Right kidney (tissue), 9 donors: ENCODE measurements at places on chromosomes 1 and 21.

DNA sequence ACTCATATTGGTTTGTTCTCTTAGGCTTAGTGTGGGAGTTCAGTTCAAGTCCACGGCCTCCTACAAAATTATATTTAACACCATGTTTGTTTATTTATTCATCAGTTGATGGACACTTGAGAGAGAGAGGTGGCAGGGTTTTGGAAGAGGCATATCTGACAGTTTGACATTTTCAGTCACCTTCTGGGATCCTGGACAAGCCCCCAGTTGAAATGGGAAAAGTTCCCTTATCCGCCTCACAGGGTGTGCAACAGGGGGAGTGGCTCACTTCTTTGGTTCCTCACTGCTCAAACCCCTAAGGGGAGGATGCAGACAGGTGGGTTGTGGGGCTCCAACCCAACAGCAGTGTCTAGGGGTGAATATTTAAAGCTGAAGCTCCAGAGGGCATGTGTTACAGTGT lies 52.3 kb upstream of the TNFSF18 start:
- no peak for DNase-seq

- DNase-seq, result no peak
Observed at GRCh38 chr1:167517535-167518330, 596 bp downstream of the CD247 start.

- no peak for DNase-seq
Observed at GRCh38 chr1:97920276-97920831, 480 bp downstream of the DPYD start.

- DNase-seq, result no peak
Observed at GRCh38 chr1:7418442-7419080, 352.5 kb upstream of the VAMP3 start.

DNA sequence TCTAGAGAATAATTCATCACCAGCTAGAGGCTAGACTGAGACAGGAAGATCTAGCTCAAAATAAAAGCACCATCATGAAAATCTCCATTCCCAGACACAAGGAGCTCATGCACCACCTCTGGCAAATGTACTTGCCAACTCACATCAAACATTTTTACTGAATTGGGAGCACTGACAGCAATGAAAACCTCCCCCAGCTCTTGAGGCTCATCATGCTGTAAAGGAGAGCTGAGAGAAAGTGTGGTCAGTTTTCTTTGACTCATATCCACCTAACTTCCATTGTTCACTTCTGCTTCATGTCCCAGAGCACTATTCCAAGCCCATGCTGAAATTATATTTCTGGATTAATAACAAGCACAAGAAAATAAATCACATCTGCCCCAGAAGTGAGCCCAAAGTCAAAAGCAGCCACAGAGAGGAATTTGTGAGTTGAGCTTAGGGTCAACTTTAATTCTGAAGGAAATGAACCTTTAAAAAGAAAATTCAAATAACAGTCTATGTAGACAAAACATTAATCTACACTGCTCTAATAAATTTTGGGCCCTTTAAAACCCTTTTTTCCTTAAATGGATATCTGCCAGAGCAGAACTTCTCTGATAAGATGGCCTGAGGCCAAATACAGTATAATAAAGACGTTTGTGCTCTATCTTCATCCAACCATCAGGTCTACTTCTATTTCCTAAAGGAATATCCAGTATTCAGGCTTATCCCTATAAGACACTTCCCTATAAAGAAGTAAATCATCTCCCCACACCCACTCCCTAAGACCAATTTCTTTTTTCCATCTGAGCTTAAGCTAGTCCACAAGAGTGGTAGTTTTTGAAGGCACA lies 85.9 kb upstream of the ADAM30 start:
- DNase-seq, result peak; percentile 50

DNA sequence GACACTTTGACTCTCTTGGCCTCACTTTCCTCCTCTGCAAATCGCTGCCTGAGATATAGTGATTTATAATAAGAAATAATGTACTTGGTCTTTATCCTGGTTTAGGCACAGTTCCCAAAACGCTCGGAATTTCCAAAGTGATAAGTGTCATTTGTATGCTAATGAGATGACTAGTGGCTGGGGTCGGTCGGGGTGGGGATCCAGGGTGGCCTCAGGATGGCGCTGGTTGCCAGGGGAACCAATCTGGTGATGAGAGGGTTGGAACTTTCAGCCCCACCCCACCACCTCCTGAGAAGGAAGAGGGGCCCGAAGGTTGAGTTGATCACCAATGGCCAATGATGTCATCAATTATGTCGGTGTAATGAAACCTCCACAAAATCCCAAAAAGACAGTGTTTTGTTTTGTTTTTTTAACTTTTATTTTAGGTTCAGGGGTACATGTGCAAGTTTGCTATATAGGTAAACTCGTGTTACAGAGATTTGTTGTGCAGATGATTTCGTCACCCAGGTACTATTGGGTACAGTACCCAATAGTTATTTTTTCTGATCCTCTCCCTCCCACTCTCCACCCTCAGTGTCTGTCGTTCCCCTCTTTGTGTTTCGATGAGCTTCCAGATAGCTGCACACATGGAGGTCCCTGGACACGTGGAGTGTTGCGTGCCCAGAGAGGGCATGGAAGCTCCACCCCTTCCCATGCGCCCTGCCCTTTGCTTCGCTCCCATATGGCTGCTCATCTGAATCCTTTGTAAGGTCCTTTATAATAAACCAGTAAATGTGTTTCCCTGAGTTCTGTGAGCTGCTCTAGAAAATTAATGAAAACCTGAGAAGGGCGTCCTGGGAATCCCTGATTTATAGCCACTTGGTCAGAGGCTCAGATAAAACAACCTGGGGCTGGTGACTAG lies 97.2 kb downstream of the KCNN3 start:
- DNase-seq, result no peak

- no peak for DNase-seq
Observed at GRCh38 chr1:38577937-38578270, 281.7 kb downstream of the RRAGC start.

DNA sequence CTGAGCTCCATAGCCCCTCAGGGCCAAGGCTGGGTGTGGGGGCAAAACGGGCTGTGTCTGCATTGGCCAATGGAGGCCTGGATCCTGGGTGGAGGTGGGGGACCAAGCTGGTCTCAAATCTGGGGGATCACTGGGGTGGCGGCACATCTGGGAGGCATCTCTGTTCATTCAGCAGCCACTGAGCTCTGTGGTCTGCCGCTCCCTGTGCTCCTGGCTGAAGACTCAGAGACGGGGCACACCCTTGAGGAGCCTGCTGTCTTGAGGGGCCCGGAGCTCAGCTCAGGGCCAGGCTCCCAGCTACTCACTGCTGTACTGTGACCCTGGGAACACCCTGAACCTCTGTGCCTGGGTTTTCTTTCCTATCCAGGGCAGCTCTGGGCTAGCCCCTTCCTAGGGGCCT lies 90.3 kb upstream of the WNT4 start:
- DNase-seq, result no peak

- no peak for DNase-seq
Observed at GRCh38 chr1:154481053-154481452, 21.0 kb upstream of the TDRD10 start.

DNA sequence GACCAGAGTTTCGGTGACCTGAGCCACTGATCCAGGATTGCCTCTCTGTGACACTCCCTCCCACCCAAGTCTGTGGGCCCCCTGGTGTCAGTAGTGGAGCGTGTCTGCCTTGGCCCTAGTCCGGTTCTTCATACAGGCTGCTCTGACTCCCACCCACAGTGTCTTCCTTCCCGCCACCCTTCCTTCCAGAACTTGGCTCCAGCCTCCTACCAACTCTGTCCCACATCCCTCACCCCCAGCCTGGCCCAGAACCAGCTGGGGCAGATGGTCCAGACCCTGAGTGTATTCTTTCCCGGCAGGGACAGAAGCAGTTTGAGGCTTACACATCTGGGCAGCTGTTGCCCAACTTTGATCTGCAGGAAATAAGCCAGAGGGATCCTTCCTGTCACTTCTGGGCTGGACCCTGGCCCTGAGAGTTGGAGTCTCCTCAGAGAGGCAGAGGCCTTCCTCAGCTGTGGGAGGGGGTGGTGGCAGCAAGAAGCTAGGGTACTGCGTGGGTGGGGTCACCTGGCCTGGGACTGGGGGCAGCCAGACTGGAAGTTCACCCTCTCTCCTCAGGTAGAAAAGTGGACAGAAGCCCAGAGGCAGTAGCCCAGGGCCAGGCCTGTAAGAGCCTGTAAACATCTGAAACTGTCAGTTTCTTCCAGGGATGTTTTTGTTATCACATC lies 43.1 kb upstream of the EPS8L3 start:
- DNase-seq, result no peak

GRCh38 chr1:45622524-45623394 lies 1.1 kb downstream of the CCDC17 start:
- DNase-seq, result peak; percentile 70

GRCh38 chr1:210292231-210292871 lies 36.4 kb upstream of the HHAT start:
- DNase-seq, result peak; percentile 77

DNA sequence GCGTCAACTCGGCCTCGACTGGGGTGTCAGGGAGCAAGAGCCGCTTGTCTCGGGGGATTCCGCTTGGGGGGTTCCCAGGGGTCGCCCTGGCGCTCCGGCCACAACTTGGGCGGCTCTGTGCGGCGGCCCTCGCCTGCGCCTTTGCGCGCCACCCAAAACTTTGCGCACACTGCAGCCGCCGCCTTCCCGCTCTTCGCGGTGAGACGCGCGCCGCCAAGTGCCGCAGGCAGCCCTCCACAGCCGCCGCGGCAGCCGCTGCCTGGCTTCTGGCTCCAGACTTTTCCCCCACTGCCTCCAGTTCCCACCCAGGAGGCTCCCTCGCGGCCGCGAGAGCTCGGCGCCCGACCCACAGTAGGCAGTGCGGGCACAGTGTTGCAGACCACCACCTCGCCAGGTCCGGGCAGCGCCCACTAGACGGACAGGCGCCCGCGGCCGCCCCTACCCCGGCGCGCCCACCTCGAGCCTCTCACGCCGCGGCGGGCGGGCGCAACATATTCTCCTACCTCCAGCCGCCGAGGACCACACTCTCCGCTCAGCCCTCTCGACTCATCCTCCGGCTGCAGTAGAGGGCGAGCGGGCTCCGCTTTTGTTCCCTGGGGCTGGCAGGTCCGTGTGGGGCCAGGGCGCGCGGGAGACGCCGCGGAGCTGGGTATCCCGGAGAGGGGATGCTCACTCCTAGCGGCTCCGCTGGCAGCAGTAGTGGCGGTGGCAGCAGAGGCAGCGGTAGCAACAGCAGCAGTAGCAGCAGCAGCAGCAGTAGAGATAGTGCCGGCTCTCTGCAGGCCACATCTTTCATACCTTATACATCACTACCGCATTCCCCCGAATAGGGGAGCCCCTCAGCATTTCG lies 296.6 kb downstream of the OMA1 start:
- peak; percentile 78 for DNase-seq

DNA sequence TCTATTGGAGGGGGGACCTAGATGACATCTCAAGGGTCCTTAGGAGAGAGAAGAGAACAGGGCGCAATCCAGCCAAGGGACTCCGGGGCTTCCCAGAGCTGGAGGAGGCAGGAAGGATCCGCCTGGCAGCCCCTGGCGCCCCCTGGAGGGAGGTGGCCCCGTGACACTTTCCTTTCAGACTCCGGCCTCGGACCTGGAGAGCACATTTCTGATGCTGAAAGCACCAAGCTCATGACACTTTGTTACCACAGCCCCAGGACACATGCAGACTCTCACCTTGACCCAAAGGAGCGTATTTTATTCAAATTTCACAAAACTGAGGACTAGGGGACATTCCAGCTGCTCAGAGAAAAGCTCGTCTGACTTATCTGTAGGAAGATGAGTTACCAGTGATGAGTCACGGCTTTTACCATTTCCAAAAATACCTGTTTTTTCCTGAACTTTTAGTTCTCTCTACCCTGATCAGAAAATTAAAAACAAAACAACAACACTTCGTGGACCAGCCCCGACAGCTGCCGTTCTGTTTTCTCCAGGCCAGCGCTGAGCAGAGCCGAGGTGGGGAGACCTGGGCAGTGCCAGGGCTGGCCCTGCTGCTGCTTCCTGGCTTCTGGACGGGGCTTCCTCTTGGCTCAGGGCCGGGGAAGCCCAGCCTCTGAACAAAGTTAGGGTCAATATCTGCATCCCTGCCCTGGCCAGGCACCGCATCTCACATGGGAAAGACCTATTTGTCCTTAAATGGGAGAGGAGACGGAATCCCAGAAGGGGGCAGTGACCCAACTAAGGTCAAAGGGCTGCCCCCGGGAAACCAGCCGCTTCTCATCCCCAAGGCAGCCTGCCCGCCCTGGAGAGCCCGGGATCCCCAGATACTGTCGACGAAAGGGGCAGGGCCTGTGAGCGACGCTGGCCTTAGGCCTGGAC lies 21.6 kb upstream of the POFUT2 start:
- DNase-seq, result no peak

DNA sequence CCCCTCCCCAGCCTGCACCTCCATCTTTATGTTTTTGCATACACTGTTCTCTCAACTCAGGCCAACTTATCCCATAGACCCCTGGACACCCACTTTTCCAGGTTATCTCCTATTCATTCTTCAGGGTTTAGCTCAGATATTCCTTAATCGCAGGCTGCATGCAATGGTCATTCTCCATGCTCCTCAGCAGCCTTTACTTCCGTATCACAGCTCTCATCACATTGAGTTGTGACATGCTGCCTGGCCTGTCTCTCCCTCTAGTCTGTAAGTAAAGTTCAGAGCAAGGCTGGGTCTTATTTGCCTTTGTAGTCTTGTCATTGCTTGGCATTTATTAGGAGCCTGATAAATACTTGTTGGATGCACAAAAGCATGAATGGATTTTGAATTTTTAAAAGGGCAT lies 6.9 kb downstream of the DNAJC6 start:
- DNase-seq, result no peak

- no peak for DNase-seq
Observed at GRCh38 chr1:32336963-32337675, 1.1 kb upstream of the MARCKSL1 start.

DNA sequence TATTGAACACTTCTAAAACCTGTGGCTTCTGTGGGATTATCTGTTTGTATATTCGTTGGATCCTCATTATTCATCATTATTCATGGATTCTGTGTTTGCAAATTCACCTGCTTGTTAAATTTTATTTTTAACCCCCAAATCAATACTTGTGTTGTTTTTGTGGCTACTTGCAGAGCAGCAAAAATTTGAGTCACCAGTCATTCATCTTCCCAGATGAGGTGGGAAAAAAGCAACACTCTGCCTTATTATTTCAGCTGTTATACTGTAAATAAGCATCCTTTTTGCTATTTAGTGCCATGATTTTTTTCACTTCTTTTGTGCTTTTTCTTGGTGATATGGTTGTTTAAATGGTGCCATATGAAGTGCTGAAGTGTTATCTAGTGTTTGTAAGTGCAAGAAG lies 56.7 kb downstream of the RASAL2 start:
- DNase-seq, result no peak
